Dermis microvascular lymphatic vessel endothelial cell (primary cell): ENCODE measurements at places on chromosomes 3 and 15. TPM values are rescaled to one million over a fixed set of nuclear protein-coding genes. Genes with fewer than 3 reads are reported as not detected.

OIP5 gene
- 3.3 and 8.3 TPM in 2 replicates for total RNA-seq

CCR9 gene
- not detected in 2 replicates for total RNA-seq

FETUB gene
- not detected in 2 replicates for total RNA-seq

CYP8B1 gene
- not detected in 2 replicates for total RNA-seq

KATNBL1 gene
- total RNA-seq = 25.5 and 26.0 TPM in 2 replicates

MYZAP gene
- total RNA-seq = 37.2 and 45.7 TPM in 2 replicates

ACTRT3 gene
- total RNA-seq = 1.7 and 2.0 TPM in 2 replicates

POLR2H gene
- total RNA-seq = 82.8 and 89.1 TPM in 2 replicates

GOLGA6L7 gene
- not detected in 2 replicates for total RNA-seq

RGMA gene
- total RNA-seq = under 0.01 TPM in 2 replicates

RETNLB gene
- not detected in 2 replicates for total RNA-seq

TICRR gene
- total RNA-seq = 1.5 and 2.7 TPM in 2 replicates

SEMA3G gene
- 23.0 and 35.9 TPM in 2 replicates for total RNA-seq

SLC22A13 gene
- under 0.01 TPM in 2 replicates for total RNA-seq

ARHGEF26 gene
- 0.13 TPM in 2 replicates for total RNA-seq

RASGRP1 gene
- total RNA-seq = 0.13 and 0.26 TPM in 2 replicates

CA12 gene
- 0.13 and 0.38 TPM in 2 replicates for total RNA-seq

AADACL2 gene
- not detected in 2 replicates for total RNA-seq

PRR23A gene
- total RNA-seq = not detected in 2 replicates

TRH gene
- total RNA-seq = not detected in 2 replicates

XYLB gene
- 1.4 and 1.7 TPM in 2 replicates for total RNA-seq

CRELD1 gene
- 22.0 and 33.5 TPM in 2 replicates for total RNA-seq

MESP2 gene
- not detected in 2 replicates for total RNA-seq

SLC28A2 gene
- total RNA-seq = not detected in 2 replicates

ANKDD1A gene
- total RNA-seq = 6.0 and 11.8 TPM in 2 replicates

ITPKA gene
- 0.25 and 0.90 TPM in 2 replicates for total RNA-seq
